C1 segment of cervical spinal cord (tissue), 14 donors: ENCODE measurements at places on chromosomes 4 and X.

- no peak for DNase-seq
Observed at GRCh38 chrX:86137071-86137470, 11.2 kb upstream of the DACH2 start.

GRCh38 chr4:39045827-39046221 lies 13.6 kb upstream of the TMEM156 start:
- no peak for DNase-seq

GRCh38 chrX:31629195-31629594 lies 557.4 kb upstream of the FTHL17 start:
- DNase-seq = no peak

DNA sequence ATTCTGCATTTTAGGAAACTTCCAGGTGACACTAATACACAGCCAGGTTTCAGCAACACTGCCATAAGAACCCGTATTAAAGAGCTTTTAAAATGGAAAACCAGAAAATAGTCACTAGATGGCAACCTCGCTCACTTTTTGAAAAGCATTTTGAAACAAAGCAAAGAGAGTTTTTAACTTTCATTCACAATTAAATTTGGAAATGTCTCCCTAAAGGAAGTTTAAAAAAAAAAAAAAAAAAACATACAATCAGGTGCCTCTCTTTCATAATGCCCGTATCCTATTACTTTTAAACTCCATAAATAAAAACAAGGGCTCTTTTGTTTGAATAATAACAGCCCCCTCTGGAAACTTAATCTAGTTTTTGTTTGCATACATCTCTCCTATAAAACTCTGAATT lies 20.3 kb downstream of the MEPE start:
- DNase-seq = no peak

DNA sequence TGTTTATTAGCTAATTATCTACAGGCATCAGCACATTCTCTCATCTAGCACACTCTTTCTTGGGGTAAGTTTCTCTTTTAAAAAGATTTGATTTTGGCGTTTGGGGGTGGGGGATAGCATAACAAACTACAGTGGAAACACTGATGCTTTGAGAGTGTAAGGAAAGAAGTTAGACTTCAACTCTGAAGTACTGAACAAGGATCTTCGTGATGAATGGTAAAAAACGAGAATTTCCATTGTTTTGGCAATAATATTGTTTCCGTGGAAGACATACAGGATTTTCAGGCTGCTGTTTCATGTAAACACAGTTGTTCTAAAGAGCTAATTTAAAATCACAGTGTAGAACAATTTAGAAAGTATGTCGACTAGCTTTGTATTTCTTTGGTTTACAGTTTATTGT lies 451 bp downstream of the LPAR4 start:
- no peak for DNase-seq

- DNase-seq = no peak
Observed at GRCh38 chrX:40637687-40638086, 9.7 kb downstream of the CXorf38 start.

GRCh38 chrX:77444075-77444474 lies 3.1 kb upstream of the FGF16 start:
- DNase-seq = no peak

DNA sequence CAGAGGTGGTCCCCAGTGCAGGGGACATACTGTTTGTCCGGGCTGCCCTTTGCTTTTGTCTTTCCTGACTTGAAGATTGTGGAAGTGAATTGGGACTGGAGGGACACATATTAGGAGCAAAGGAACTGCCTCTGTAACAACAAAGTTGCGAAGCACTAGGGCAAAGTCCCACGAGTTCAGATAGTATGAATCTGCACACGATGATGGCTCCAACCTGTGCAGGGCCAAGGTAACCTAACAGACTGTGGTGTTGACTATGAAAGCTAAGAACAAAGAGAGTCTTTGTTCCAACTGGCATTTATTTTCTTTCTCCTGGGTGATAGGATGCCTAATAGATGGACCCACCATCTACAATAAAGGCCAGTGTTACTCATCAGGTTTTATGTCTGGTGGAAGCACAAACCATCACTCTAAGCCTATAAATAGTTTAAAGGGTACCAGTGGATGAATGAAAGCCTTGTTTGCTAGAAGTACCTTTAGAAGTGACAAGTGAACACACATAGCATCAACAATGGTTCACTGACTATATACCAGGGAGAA lies 71.8 kb downstream of the TMA16 start:
- no peak for DNase-seq

DNA sequence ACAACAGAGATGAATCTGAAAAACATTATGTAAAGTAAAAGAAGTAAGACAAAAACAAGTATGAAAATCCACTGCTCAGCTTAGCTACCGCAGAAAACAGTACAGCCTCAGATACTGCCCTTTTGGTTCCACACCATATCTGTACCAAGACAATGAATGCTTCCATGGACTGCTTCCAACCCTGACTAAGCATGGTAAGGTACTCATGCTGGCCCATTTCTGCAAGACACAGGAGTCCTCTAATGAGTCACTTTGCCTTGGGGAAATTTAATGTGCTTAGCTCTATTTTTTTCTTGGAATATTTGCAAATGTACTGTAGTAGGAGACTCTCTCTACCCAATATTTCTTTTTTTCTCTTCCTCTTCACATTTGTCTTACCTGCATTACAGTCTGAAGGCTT lies 931.7 kb upstream of the HS3ST1 start:
- DNase-seq = no peak

GRCh38 chr4:76546759-76547742 lies 112.0 kb downstream of the SHROOM3 start:
- DNase-seq = peak; percentile 13

GRCh38 chrX:142428916-142429315 lies 223.8 kb upstream of the MAGEC2 start:
- DNase-seq = no peak

DNA sequence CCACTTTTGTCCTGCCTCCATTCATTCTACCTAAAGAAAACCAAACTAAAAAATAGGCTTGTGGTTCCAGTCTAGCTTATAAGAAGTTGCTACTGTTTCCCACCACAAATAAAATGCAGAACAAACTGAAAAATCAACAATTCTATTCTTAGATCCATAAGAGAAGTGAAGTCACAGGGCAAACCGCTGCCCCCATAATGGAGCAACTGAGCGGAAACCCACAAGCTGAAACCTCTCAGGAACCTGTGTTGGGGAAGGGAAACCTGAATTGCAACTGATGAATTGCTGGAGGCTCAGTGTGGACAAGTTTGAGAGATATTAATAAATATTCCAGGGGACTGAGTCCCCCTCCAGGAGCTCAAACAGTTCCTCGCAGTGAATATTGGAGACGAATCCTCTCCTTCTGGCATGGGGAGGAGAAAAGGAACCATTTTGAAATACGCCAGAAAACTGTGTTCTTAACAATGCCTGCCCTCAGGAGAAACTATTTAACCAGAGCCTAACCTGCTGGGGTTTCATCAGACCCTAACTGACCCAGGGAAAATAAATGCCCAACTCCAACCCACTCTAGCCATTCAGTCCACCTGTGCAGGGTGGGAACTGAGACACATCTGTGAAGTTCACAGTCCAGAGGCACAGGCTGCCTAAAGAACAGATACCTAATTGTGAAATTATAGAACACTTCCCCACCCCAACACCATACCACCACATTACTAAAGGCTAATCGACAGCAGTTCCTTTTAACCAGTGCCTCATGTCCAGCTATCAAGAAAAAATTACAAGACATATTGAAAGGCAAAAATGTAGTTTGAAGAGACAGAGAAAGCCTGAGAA lies 22.8 kb upstream of the SH3RF1 start:
- DNase-seq = no peak

- DNase-seq = no peak
Observed at GRCh38 chr4:24644983-24645764, 60.8 kb upstream of the DHX15 start.

GRCh38 chrX:10602646-10603045 lies 17.7 kb downstream of the MID1 start:
- DNase-seq = no peak

- no peak for DNase-seq
Observed at GRCh38 chr4:174037049-174037448, 246.4 kb downstream of the FBXO8 start.

- DNase-seq = no peak
Observed at GRCh38 chr4:180028682-180029081, 2214.5 kb upstream of the TENM3 start.

GRCh38 chr4:130187587-130187986 lies 1091.6 kb downstream of the C4orf33 start:
- DNase-seq = no peak

DNA sequence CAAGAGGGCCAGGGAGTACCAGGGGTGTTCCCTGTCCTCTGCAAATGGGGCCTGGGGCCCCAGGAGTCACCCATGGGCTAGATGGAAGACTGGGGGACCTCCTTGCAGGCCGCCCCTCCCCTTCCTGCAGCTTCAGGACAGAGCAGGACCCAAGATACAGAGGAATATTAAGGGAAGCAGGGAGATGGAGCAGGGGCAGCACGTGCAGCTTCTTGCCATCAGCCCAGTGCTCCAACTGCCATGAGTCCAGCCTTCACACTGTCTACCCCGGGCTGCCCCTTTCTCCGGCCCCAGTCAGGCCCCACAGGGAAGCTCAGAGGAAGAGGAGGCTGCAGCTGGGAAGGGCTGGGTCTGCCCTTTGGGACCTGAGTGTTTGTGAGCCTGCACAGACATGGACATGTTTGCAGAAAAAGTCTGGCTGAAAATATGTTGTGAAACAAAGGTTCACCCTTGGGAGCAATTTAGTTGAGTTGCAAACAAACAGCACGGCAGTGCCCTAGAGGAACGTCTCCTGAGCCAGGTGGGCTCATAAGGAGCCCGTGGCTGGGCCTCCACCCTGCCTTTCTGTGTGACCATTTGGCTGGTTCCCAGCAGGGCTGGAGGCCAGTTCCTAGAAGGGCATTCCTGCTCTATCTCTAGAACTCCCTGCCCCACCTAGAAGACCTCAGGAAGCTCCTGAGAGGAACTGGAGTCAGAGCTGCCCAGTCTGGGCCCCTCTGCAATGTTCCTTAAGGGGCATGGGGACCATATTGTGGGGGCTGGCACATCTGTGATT lies 8.9 kb downstream of the FATE1 start:
- no peak for DNase-seq

GRCh38 chr4:13263967-13264525 lies 220.1 kb downstream of the RAB28 start:
- DNase-seq = no peak

DNA sequence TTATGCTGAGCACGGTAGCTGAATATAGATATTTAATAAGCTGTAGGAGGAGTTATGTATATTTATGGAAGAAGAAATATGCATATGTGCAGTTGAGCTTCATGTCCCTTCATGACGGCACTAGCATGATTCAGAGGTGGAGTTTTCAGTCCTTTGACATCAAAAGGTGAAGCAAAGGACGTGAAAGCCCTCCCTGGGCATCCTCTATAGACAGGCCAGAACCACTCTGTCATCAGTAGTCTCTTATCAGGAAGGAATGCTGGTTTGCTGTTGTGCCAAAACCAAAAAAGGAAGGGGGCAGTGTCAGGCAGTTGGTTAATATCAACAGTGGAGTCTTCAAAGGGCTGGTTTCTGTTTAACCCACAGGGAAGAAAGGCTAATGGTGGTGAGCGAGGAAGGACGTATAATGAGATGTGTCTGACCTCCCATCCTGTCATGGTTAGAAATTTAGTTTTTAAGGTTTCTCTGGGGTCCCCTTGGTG lies 23.5 kb upstream of the IL2 start:
- no peak for DNase-seq

- DNase-seq = no peak
Observed at GRCh38 chr4:78320349-78320935, 231.1 kb upstream of the ANXA3 start.

- no peak for DNase-seq
Observed at GRCh38 chrX:103560256-103560655, 25.1 kb upstream of the TCEAL4 start.

- no peak for DNase-seq
Observed at GRCh38 chrX:48934581-48935300, 15.9 kb upstream of the PIM2 start.

GRCh38 chr4:128660361-128661215 lies 148.9 kb upstream of the JADE1 start:
- DNase-seq = no peak

- DNase-seq = no peak
Observed at GRCh38 chr4:108333353-108333942, 164.7 kb upstream of the LEF1 start.

GRCh38 chrX:109533005-109533404 lies 3.6 kb upstream of the NXT2 start:
- DNase-seq = no peak

DNA sequence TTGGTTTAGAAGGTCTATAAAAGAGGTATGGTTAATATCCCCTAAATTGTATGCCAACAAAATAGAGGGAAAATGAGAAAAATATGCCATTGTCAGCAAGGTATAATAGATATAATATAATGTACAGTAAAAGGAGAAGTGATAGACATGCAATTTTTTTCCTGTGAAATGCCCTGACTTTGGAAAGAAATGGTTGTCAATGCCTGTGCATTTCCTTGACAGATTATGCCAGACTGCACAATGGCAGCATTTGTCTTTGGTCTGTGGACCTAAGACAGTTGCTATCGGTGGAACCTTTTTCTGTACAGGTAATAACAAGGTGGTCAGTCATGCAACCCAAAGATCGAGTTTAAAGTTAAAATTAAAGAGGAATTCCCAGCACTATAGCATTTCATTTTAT lies 301.7 kb downstream of the CFAP299 start:
- no peak for DNase-seq

- no peak for DNase-seq
Observed at GRCh38 chr4:184201179-184201578, 16.5 kb downstream of the ENPP6 start.

DNA sequence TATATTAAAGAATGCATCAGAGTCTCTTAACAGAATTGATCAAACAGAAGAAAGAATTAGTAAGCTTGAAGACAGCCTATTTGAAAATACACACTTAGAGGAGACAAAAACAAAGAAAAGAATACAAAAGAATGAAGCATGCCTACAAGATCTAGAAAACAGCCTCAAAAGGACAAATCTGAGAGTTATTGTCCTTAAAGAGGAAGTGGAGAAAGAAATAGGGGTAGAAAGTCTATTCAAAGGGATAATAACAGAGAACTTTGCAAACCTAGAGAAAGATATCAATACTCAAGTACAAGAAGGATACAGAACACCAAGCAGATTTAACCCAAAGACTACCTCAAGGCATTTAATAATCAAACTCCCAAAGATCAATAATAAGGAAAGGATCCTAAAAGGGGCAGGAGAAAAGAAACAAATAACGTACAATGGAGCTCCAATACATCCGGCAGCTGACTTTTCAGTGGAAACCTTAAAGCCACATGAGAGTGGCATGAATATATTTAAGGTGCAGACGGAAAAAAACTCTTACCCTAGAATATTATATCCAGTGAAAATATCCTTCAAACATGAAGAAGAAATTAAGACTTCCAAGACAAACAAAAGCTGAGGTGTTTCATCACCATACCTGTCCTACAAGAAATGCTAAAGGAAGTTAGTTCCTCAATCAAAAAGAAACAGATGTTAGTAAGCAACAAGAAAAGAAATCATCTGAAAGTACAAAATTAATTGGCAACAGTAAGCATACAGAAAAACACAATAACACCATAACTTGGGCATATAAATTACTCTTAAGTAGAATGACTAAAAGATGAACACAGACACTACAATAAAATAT lies 36.1 kb downstream of the LRBA start:
- no peak for DNase-seq

- DNase-seq = no peak
Observed at GRCh38 chr4:177726111-177726510, 283.9 kb upstream of the AGA start.
